ENCODE measurements at places on chromosomes 1 and 21.

- DNase-seq: no peak
Observed at GRCh38 chr1:30255111-30255724, 468.2 kb downstream of the MATN1 start.

DNA sequence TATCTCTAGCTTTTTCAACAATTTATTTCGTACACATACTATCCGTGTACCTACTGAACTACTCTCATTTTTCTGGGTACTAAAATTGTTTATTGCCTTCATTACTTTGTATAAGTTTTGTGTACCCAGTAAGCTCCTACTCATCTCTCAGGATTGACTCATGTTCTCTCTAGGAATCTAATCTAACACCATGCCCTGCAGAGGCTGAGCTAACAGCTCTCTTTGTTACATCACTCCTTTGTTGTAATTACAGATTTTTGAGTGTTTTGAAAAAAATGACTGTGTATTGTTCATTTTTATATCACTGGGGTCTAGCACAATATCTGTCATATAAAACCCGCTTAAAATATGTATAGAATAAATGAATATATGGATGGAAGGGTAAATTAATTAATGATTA lies 167.1 kb downstream of the ATP6V1G3 start:
- no peak for DNase-seq

DNA sequence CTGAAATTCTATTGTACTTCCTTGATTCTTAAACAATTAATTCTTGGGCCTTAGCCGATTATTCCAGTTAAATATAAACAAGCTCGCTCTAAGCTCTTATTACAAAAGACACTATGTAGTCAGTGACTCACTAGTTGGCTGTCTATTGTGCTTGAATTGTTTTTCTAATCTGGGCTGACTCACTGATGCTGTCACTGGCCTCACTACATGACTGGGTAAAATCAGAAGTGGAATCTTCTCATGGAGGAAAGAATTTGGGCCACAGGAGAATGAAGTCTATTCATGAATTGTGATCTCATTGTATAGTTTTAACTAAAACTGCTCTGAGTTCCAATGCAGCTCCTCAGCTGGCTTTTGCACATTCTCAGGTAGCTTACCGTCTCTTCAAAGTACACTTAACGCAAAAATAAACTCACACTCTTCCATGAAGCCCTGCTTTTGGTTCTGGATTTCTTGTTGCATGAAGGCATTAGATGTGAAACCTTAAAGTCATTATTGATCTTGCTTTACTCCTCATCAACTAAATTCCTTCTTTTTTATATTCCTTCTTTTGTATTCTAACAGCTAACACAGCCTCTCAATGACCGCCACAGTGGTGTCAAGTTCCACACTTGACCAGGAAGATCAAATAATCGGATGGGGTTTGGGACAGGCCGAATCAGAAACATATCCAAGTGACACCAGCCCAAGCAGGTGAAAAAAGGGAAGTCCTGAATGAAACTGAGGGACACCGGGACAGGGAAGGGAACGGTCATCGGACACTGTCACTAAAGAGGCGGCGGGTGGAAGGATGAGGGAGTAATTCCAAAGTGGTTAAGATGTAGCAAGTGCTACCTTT lies 80.9 kb upstream of the LBR start:
- DNase-seq: no peak

GRCh38 chr1:79295967-79296366 lies 289.4 kb upstream of the ADGRL4 start:
- no peak for DNase-seq

GRCh38 chr1:192730198-192730597 lies 78.6 kb upstream of the RGS2 start:
- no peak for DNase-seq

GRCh38 chr1:1065265-1065939 lies 8.7 kb downstream of the RNF223 start:
- no peak for DNase-seq

- DNase-seq: no peak
Observed at GRCh38 chr1:210750468-210750867, 383.5 kb downstream of the KCNH1 start.

- DNase-seq: peak; percentile 70
Observed at GRCh38 chr1:1677718-1678580, 14.6 kb downstream of the SLC35E2B start.

- DNase-seq: no peak
Observed at GRCh38 chr1:21587602-21587953, 78.4 kb downstream of the ALPL start.

GRCh38 chr1:84271441-84272151 lies 29.9 kb upstream of the SAMD13 start:
- DNase-seq: no peak

DNA sequence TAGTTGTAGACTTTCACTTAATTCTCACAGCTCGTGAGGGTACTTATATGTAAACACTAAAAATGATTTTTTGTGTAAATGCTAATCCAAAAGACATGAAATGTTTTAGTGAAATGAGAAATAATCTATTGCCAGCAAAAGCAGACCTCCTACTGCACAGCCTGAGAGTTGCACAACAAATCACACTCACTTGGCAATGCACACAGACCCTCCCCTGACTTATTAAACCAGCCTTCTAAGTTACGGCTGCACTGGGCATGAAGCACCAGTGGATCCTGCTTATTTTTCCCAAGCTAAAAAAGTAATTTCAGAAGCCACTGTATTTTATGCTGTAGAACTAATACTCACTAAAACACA lies 10.3 kb downstream of the ERRFI1 start:
- no peak for DNase-seq

DNA sequence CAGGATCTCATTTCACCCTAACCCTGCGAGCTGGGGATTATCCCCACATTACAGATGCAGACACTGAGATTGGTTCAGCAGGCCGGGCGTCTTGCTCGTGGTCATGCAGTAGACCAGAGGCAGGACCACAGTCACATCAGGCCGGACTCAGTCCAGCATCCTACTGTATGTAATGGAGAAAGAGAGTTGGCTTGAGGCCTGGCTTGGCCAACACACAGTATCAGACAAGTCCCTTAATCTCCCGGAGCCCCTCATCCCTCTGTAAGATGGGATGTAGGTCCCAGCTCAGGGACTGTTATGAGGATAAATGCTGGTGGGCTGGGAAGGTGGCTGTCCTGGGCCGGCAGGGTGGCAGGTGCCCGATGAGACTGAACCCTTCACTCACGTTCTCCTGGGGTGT lies 66.1 kb upstream of the ACTL8 start:
- DNase-seq: no peak

GRCh38 chr1:204932573-204932909 lies 61.9 kb downstream of the NFASC start:
- DNase-seq: no peak

- no peak for DNase-seq
Observed at GRCh38 chr1:151585622-151586021, 26.2 kb upstream of the SNX27 start.

DNA sequence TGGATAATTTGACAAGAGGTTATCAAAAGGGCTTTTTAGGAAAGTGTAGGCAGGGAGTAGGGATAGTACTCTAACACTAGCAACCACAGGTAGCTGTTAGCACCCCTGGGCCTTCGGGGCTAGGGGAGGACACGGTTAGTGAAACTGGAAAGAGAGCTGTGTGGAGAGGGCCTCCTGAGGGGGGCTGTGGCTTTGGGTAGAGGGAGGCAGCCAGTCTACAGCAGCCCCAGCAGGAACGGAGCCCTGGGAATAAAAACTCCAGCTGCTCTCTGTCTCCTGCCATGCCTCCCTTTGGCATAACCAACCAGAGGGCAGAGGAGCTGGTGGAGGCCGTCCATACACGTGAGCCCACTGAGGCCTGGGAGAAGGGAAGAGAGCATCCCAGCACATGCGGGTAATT lies 223.2 kb downstream of the FOXD2 start:
- DNase-seq: no peak

DNA sequence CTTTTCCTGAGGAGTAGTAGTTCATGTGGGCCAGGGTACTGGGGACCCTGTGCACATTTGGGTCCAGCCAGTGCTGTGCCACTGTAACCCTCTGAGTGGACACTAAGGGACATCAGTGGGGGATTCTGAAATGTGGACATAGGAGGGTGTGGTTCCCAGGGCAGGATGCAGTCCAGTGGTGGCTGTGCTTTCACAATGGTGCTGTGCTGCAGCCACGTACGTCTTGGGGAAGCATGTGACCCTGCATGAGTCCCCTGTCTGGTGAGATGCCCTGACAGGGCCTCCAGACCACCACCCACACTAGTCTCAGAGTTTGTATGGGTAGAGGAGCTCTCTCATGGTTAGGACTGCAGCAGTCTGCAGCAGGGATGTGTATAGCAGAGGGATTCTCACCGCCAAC lies 37.8 kb upstream of the WNT2B start:
- DNase-seq: peak; percentile 19

- DNase-seq: no peak
Observed at GRCh38 chr1:60348884-60349283, 275.3 kb upstream of the C1orf87 start.

DNA sequence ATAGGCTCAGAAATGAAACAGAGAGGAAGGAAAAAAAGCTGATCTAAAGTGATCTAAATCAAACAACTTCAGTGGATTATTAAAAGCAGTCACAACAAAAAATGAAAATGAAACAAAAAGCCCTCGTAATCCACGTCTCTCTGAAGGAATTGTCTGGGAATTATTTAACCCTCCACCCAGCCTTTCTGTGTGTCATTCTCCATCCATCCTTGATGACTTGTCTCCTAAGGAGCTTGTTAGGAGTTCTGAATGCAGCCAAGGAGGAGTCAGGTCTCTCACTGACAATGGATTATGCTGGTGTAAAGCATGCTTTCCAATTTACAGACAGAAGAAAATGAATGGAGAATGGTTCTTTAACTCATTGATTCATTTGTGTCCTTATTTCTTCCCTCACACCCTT lies 359.3 kb upstream of the RUNX1 start:
- no peak for DNase-seq

- no peak for DNase-seq
Observed at GRCh38 chr1:223760833-223761232, 48.5 kb downstream of the CAPN2 start.

- no peak for DNase-seq
Observed at GRCh38 chr21:23601549-23601948, 2005.7 kb downstream of the MRPL39 start.

GRCh38 chr1:13828454-13829151 lies 128.6 kb downstream of the PRDM2 start:
- no peak for DNase-seq

- DNase-seq: no peak
Observed at GRCh38 chr1:93839307-93839706, 39.7 kb downstream of the DNTTIP2 start.

- peak; percentile 74 for DNase-seq
Observed at GRCh38 chr1:8423692-8424538, 106.0 kb downstream of the SLC45A1 start.

DNA sequence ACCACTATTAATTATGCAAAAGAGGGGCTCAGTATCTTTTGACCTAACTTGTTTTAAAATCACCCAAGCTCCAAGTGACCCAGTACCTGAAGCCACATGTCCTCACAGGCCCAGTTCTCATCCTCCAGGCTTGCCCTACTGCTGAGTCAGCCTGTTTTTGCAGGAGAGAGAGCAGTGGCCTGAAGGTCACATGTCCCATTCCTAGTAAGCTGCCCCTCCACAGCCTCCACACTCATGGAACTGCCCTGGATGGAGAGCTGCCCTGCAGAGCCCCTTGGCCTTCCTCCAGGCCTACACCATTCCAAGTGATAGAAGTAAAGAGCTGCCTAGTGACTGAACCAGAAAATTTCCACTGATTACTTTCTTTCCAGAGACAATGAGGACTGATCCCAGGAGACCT lies 139.8 kb upstream of the ST6GALNAC5 start:
- DNase-seq: no peak

DNA sequence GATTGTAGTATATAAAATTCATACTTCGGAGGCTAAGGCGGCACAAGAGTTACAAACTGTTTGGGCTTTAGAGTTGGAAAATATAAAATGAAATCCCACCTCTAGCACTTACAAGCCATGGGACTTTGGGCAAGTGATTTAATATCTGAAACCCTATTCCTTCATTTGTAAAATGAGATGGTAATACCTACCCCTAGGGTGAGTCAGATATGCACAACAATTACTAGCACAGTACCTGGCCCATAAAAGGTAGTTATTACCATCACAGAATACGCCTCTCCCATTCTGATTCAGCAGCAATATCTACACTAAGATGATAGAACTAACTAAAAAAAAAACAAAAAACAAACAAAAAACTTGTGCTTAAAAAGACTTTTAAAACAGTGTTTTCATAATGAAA lies 3.5 kb downstream of the KLHL12 start:
- no peak for DNase-seq

DNA sequence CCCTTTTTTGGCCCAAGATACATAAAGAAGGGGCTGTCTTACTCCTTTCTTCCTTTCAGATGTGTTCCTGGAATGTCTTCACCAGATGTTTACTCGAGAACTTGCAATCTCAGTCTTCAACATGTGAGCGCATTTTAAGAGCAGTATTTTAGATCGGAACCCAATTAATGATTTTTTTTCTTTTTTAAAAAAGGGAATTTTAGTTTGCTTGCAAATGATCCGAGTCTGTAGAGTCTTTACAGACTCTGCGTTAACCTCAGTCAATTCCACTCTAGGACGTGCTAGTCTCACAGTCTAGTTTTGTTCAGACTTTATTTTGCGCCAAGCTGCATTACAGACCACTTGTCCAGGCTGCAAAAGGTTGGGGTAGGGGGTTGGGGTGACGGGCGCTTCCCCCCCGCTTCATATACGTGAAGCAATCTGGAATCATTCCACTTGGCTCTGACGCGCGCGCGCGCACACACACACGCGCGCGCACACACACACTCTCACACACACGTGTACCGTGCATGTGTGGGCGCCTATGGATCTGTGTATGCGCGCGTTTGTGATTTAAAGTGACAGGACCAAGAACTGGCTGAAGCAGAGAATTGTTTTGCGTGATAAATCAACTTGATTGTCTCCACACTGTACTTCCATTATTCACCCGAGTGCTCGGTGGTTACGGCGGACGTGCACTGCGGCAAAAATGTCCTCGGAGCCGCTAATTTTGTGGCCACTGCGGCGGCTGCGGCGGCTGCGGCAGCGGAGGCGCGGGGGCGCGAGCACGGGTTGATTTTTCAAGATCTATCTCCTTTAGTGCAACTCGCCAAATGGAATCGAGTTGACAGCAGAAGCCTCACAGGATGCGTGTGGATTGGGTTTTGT lies 25.6 kb upstream of the NFIA start:
- peak; percentile 42 for DNase-seq

DNA sequence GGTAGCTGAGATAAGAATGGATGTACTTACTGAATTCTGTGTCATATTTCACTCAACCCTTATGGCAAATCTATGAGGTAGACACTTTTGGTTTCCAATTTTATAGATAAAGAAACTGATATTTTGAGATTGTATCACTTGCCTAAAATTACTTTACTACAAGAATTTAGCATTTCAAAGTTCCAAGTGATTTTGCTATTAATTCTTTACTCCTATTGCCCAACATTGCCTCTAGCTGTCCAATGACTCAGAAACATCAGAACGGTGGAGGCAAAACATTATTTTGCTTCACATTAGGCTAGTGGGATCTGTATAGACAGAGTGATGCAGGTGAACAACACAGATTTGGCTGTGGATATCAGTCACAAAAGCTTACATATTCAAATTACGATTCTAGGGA lies 747.2 kb upstream of the NEGR1 start:
- no peak for DNase-seq

- DNase-seq: no peak
Observed at GRCh38 chr21:15080526-15080925, 15.7 kb upstream of the NRIP1 start.

GRCh38 chr1:231334952-231335351 lies 2.7 kb downstream of the EXOC8 start:
- no peak for DNase-seq
